Stimulated activated CD4-positive, alpha-beta T cell treated with anti-CD3 and anti-CD28 coated beads, TNF-alpha, amount 100 ng/mL, for 1 hour (primary cell): ENCODE measurements at places on chromosomes 7 and 10.

DNA sequence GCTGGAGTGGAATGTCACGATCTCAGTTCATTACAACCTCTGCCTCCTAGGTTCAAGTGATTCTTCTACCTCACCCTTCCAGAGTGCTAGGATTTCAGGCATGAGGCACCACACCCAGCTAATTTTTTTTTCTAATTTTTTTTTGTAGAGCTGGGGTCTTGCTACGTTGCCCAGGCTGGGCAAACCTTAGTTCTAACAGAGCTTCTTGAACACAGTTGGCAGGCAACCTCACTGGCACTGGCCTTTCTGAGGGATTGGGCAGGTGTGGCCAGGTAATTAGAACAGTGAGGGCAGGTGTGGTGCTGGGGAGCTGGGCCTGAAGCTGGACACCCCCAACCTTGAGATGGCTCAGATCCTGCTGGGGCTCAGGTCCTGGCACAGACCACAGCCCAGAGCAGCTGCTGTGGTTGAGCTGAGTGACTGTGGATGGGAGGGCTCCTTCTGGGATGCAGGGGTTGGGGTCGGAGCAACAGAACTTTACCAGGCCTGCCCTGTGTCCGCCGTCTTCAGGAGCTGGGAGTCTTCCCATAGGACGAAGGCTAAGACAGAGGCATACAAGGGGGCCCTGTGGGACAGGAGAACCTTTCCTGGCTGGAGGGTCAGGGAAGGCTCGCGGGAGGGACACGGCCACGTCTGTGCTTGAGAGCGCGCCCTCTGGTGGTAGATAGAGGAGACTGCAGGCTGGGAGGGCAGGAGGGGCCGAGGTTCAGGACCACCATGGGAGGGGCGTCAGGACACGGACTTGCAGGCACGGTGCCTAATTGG lies 48.2 kb downstream of the COL26A1 start:
- DNase-seq = peak; percentile 10

- no peak for DNase-seq
These were observed 3.6 kb downstream of the ZNF488 start for GRCh38 chr10:47380341-47381102.

- no peak for DNase-seq
These were observed 974.6 kb upstream of the CELF2 start for GRCh38 chr10:10043083-10043482.

DNA sequence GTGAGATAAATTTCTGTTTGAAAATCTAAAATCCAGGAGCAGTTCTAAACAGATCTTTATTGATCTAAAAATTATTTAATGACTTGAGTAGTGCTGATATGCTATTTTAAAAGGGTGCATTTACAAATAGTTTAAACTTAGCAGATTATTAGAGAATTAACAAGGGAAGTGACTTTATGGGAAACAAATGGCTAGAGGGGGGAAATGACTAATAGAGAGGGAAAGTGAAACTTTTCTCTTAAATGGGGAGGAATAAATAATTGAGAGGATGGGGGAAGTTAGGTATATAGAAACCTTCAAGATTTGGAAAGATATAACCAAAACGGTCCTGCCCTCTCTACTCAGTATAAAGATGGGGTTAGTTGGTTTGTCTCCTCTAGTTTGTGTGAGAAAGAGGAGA lies 90.1 kb upstream of the ARMC3 start:
- DNase-seq = no peak

DNA sequence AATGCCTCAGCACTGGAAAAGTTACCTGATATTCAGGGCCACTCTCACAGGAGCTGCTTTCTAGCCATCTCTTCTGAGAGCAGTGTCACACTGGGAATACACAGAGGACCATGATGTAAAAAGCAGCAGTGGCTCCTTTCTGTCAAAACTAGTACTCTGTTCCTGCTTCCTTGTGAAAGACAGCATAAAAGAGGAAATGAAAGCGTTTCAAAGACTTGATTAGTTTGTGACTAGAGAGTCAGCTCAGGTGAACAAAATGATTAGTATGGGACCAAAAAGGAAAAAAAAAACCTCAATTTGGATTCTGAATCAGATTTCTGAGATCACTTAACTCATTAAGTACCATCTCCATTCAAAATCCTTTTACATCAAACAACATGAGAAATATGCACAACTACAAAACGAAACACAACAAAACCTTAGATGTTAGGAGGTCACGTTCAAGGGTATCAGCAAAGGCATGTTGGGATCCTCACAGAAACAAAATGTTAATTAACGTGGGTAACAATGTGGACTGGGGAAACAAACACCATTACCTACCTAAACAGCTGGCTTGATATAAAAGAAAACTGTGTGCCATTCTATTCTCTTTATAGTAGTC lies 103.7 kb downstream of the MACC1 start:
- DNase-seq = no peak
